Posterior vena cava (tissue), 2 donors: ENCODE measurements at places on chromosomes 4 and X.

DNA sequence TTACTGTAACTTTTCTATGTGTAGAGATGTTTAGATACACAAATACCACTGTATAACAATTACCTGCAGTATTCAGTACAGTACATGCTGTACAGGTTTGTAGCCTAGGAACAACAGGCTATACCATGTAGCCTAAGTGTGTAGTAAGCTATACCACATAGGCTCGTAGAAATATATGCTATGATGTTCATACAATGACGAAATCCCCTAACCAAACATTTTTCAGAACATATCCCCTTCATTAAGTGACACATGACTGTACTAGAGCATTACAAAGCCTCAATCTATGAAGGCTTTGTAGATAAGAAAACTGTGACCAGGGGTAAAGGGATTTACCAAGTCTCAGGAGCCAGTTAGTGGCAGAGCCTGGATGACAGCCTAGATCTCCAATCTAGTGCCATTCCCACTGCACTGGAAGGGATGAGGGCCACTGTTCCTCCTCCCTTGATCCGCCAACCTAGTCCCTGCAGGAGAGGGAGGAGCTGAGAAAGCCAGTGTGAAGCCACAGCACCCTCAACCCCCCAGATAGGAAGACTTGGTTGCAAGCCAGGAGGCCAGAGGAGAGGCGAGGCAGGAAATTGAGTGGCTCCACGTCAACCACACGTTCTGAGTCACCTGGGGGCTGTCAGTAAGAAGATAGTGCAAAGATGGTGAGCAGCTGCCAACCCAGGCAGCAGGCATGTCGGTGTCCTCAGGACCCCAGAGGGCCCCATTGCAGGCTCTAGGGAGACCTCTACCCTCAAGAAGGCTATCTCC lies 227.7 kb downstream of the BCOR start:
- DNase-seq = no peak

DNA sequence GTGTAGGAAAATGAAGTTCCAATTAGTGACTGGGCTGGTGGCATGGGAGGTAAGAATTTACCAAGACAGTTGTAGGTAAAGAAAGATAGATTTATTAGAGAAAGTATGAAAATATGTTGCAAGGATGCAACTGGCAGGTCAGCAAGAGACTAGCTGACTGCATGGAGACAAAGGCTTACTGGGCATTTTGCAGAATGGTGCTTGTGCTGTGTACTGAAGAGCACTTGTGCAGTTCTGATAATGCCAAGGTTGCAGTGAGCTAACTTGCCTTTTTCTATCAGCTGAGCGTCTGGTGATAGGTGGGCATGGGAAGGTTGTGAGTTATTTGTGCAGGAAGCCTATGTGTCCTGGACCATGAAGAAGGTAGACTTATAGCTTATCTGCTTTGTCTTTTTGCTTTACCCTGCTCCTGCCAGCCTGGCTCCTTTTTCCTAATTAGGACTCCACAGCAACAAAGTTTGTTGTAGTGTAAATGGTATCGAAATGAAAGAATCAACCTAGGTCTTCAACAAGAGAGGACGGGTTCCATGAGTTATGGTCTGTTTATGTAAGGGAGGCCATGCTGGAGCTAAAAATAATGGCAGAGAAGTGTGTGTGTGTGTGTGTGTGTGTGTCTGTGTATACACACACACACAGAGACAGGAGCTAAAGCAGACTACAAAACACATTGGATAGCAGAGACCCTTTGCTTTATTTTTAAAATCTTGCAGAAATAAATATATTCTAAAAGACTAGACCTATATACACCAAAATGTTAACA lies 15.0 kb downstream of the BST1 start:
- no peak for DNase-seq

DNA sequence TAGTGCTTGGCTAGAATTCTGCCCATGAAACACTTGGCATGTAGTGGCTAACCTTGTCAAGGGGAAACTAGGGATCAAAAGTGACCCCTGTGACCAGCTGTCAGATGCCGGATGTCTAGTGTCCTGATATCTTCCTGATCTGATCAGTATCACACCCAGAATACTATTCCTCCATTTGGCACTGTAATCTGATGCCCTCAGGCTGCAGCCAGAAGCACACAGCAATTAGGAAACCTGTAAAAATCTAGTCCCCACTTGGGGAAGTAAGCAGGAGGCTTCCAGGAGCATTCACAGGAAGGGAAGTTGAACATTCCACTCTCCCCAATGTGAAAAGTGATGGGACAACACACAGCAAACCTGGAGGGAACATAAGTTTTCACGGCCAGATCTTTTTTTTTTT lies 125.1 kb downstream of the HS6ST2 start:
- DNase-seq = no peak

- DNase-seq = no peak
Measured at GRCh38 chr4:145042601-145043285, 55.3 kb downstream of the ANAPC10 start.

- DNase-seq = no peak
Measured at GRCh38 chr4:158007566-158007965, 165.3 kb downstream of the GASK1B start.

GRCh38 chrX:1424147-1424851 lies 28.4 kb downstream of the ASMTL start:
- no peak for DNase-seq

- DNase-seq = no peak
Measured at GRCh38 chrX:29913647-29914046, 301.7 kb upstream of the MAGEB2 start.

GRCh38 chr4:105807496-105807895 lies 87.8 kb upstream of the NPNT start:
- no peak for DNase-seq

DNA sequence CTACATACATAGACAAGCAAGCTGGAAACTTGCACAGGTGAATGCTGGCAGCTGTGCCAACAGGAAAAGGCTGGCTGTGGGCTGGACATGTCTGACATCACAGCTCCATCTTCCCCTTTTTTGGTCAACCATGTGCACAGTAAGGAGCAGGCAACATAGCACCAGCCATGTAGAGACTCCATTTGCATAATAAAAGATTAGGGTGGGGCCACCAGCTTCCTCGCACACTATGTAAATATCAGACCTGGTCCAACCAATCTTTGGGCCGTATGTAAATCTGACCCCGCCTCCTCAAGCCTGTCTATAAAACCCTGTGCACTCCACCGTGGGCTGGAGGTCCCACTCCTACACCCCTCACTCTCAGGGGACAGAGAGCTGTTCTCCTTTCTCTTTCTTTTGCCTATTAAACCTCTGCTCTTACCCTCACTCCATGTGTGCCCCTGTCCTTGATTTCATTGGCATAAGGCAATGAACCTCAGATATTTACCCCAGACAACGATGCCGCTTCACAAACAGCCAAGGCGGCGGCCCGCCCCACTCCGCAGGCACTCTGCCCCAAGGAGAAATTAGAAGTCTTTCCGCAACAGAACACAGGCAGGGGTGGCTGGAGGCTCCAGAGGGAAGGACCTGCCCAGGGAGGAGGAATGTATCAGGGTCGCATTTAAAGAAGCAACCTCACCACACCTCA lies 862.2 kb downstream of the TRIML1 start:
- no peak for DNase-seq

GRCh38 chrX:128699716-128700285 lies 647.6 kb upstream of the ACTRT1 start:
- no peak for DNase-seq

DNA sequence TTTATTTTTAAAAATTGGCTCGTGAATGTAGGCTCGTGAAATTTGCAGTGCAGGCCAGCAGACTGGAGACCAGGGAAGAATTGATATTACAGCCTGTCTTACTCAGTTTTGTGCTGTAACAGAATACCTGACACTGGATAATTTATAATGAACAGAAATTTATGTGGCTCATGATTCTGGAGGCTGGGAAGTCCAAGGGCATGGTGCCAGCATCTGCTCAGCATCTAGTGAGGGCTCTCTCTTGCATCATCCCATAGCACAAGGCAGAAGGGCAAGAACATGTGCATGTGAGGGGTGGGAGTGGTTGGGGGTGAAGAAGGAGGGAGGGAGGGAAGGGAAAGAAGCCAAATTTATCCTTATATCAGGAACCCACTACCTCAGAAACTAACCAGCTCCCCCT lies 13.7 kb upstream of the CLTRN start:
- DNase-seq = no peak

DNA sequence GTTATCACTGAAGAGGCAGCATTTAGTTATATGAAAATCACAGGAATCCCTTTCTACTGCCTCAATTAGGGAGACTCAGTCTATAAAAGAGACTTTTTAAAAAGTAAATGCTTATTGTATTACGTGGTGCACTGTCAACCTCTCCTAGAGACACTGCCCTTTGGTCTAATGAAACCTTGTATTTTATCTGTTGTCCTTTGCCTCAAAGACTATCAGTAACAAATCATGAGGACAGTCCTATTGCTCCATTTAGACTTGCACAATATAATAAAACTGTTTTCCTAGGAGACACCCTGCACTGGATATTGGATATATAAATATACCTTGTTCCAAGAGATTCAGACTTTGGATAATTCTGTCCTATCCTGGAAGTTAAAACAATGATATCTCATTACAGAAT lies 34.2 kb downstream of the VCX3A start:
- DNase-seq = no peak

DNA sequence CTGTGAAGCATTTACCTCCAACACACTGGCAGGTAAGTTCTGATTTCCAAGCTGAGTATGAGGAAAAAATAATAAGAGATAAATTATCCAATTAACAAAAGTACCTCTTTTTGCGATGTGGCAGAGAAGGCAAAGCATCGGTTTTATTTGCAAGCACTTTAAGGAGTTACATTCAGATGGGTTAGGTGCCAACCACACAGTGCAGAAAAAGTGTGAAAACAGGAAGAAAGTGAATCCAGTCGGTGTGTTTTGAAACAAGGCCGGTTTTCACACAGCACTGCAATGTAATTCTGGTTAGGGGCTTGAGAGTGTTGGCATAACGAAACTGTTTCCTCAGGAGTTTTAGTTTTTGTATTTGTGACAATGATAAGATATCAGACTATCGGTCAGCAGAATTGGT lies 130.8 kb upstream of the PDLIM3 start:
- no peak for DNase-seq

- DNase-seq = no peak
Measured at GRCh38 chr4:43855283-43855682, 593.3 kb downstream of the KCTD8 start.

DNA sequence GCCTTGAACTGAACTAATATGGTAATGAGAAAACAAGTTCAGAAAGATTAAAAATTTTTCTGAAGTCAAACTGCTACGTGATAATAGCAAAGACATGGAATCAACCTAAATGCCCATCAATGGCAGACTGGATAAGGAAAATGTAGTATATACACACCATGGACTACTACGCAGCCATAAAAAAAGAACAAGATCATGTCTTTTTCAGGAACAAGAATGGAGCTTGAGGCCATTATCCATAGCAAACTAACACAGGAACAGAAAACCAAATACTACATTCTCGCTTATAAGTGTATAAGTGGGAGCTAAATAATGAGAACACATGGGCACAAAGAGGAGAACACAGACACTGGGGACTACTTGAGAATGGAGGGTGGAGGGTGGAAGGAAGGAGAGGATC lies 4.3 kb upstream of the RPS3A start:
- no peak for DNase-seq
